RWPE1 (cell line): ENCODE measurements at places on chromosomes 7 and 10.

GRCh38 chr7:111639934-111640333 lies 77.6 kb upstream of the IMMP2L start:
- no peak for DNase-seq

- peak; percentile 78 for DNase-seq
Observed at GRCh38 chr7:76296743-76297740, 5.4 kb upstream of the HSPB1 start.

- no peak for DNase-seq
Observed at GRCh38 chr10:131218811-131219583, 92.5 kb downstream of the TCERG1L start.

- DNase-seq, result no peak
Observed at GRCh38 chr7:138649506-138649905, 51.7 kb downstream of the SVOPL start.

DNA sequence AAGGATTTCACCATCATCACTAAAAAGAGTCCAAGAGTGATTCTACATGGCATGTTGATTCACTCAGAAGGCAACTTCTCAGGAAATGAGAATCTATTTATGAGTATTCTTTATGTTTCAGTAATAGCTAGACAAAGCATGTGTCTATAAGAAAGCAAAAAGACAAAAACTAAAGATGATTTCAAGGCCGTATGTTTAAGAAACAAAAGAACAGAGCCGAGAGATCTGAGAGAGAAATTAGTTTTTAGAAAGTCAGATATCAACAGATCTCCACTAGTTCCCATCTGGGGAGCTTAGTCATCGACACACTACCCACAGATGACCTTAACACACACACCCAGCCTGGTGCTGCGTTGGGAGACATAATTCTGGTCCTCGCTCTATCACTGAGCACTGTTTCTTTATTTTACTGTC lies 21.0 kb downstream of the PIP4K2A start:
- no peak for DNase-seq

- no peak for DNase-seq
Observed at GRCh38 chr10:78185693-78186055, 152.0 kb downstream of the RPS24 start.

- no peak for DNase-seq
Observed at GRCh38 chr10:43598446-43598845, 7.8 kb upstream of the ZNF485 start.
